CD4-positive, alpha-beta T cell treated with Interleukin-17A for 4 hours (primary cell): ENCODE measurements at places on chromosomes 7 and 10.

DNA sequence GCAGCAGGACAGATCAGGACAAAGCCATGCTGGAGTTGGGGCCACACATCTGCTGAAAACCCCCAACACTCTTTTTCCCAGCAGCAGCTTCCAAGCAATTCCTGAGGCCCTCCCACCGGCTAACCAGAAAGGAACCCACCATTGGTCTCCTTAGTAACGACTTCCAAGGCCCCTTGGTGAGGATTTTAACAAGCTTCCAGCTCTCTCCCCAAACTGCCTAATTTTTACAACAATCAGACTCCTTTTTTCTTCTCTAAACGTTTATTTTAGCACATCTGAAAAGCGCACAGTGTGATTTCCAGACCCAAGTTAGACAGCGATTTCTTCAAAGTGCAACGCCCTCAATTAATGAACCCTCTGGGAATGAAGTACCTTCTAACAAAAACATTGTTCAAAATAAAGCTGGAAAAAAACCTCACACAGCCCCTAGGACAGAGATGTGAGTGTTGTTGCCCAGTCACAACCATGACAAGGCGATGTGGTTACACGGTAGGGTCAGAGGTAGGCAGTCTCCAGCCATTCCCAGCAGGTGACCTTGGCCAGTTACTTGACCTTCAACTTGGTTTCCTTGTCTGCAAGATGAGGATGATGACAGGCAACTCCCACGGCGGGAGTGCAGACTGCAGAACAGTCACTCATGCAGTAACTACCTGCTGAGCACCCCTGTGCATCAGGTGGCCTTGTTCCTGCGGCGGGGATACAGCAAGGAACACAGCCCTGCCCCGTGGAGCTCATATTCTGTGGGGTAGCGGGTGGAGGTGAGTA lies 82.3 kb downstream of the SLIT1 start:
- no peak for DNase-seq

GRCh38 chr7:78499283-78499682 lies 700.7 kb downstream of the PHTF2 start:
- no peak for DNase-seq

DNA sequence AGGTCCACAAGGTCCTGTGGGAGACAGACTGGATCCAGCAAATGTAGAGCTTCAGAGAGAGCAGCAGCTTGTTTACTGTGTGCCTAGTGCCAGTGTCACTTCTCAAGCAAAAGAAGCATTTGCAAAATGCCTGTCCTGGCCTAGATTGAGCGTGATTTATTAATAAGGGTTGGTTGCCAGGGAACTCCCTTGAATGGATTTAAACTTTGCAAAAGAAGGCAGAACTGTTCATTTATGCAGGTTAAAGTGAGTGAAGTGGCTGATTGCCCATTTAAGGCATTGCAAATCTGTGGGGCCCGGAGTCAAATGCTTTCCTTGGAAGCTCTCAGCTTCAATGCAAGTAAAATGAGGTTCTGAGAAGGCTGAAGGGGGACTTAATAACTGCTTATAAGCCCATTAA lies 71.3 kb downstream of the CDHR3 start:
- no peak for DNase-seq

- no peak for DNase-seq
Measured at GRCh38 chr7:24824896-24825295, 67.6 kb upstream of the GSDME start.

- DNase-seq, result no peak
Measured at GRCh38 chr10:97724341-97724941, 10.9 kb downstream of the MARVELD1 start.
